ENCODE measurements at places on chromosomes 13 and 19.

GRCh38 chr13:39321574-39321973 lies 281.4 kb downstream of the LHFPL6 start:
- peak; percentile 42 for DNase-seq

DNA sequence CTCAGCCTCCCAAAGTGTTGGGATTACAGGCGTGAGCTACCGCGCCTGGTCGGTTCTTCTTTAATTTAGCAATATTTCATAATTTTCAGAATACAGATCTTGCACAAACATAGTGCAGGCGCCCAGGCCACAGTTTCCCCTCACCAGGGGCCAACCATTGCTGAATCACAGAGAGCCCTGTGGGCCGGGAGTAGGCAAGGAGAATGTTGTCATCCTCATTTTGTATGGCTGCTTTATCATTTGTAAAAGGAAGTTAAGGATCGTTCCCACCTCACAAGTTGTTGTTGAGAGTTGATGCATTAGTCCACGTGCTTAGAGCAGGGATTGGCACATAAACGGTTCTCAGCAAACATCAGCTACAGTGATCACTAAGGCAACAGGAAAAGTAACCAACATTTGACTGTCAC lies 30.2 kb downstream of the MEIS3 start:
- no peak for DNase-seq

DNA sequence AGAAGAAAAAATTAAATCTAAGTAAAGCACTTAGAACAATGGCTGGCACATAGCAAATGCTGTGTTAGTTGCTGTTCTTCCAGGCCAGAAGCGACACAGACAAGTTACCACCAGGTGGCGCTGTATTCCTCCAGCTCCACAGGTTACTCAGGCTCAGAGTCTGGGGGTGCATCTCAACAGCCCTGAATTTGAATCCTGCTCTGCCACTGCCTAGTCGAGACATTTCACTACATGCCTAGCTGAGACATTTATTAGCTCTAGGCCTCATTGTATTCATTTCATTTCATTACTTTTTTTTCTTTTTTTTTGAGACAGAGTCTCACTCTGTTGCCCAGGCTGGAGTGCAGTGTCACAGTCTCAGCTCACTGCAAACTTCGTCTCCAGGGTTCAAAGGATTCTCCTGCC lies 16.4 kb upstream of the CYP2B6 start:
- DNase-seq = peak; percentile 84

- DNase-seq = no peak
Observed at GRCh38 chr19:55340784-55341147, 1.1 kb downstream of the KMT5C start.

- DNase-seq = no peak
Observed at GRCh38 chr13:48681905-48682304, 28.2 kb downstream of the CYSLTR2 start.

- DNase-seq = no peak
Observed at GRCh38 chr19:1101337-1101698, 2.5 kb upstream of the GPX4 start.

GRCh38 chr19:2477732-2478191 lies 1.8 kb downstream of the GADD45B start:
- no peak for DNase-seq

GRCh38 chr13:67292886-67293285 lies 62.8 kb upstream of the PCDH9 start:
- no peak for DNase-seq

DNA sequence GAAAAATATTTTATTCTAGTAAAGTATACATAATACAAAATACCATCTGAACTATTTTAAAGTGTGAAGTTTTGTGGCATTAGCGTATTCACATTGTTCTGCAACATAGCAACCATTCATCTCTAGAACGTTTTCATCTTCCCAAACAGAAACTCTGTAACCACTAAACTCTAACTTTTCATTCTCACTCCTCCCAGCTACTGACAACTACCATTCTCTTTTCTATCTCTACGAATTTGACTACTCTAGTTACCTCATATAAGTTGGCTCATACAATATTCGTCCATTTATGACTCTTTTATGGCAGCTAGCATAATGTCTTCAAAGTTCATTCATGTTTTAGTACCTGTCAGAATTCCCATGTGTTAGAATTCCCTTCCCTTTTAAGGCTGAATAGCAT lies 150.5 kb upstream of the MIR17HG start:
- DNase-seq = no peak

- DNase-seq = no peak
Observed at GRCh38 chr13:47121092-47121763, 224.4 kb upstream of the HTR2A start.

DNA sequence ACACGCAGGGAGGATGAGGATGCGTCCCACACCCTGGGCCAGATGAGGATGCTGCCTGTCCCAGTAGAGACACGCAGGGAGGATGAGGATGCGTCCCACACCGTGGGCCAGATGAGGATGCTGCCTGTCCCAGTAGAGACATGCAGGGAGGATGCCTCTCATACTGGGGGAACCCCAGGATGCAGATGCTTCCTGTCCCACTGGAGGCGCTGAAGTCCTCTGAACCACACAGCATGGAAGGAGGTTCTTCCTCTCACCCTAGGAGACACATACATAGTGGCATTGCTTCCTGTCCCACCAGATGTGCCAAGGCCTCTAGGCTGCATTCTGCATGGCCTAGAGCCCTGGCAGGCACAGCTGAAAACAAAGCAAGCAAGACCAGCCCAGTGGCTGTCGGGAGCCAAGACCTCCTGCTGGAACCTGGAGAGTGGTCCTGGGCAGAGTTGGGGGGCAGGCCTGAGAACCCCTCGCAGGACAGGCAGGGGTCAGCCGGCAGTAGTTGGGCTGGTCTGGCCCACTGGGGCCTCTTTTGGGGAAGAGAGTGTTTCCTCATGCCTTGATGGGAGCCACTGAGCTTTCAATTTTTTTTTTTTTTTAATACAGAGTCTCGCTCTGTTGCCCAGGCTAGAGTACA lies 4.3 kb downstream of the HPN start:
- DNase-seq = peak; percentile 78

DNA sequence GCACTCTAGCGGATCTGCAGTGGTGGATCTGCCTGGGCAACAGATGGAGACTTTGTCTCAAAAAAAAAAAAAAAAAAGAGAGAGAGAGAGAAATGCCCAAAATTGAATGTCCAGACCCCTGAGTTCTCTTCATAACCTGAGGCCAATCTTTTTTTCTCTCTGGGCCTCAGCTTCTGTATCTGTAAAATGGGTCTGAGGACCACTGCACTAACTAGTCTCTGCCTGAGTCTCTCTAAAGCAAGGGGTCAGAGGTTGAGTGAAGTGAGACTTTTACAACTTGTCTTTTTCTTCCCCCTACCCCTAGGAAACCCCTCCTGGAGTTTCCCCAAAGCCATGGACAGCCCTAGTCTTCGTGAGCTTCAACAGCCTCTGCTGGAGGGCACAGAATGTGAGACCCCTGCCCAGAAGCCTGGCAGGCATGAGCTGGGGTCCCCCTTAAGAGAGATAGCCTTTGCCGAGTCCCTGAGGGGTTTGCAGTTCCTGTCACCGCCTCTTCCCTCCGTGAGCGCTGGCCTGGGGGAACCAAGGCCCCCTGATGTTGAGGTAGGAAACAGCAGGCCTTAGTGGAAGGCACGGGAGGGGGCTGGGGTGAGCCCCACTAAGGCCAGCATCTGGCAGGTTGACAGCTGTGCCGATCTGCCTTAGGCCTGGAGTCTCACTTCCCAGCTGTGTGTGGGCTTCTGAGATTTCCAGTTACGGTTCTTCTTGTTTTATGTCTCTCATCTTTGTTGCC lies 1.8 kb downstream of the TMEM91 start:
- no peak for DNase-seq

GRCh38 chr19:55254625-55254977 lies 4.2 kb downstream of the PPP6R1 start:
- DNase-seq = no peak

DNA sequence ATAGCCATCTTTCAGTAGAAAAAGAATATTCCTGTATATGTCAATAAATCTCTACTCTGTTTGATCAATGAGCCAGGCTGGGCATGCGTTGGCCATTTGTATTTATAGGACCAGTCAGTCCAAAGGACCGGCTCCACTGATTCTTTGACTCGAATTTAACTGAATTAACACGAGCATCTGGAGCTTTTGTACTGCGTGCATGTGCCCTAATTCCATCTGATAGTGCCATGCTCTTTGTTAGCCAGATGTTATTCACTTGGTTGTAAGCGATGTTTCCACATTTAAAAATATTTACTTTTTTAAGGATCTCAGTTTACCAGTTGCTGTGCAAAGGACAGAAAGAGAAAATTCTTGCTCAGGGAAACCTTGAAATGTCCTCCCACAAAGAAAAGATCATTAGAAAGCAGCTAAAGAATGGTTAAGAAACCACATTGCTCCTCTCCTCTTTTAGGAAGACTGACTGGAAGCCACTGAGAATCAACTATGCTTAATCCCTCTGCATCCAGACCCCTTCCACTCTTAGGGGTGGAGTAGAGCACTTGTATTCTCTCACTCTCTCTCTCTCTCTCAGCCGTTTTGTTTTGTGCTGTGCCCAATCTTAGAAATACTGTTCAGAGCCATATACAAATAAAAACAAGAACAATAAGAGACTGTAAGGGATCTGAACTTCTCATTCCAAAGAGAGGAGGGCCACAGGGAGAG lies 165.8 kb downstream of the DCLK1 start:
- no peak for DNase-seq

GRCh38 chr13:112345826-112346172 lies 30.4 kb upstream of the SPACA7 start:
- DNase-seq = no peak

DNA sequence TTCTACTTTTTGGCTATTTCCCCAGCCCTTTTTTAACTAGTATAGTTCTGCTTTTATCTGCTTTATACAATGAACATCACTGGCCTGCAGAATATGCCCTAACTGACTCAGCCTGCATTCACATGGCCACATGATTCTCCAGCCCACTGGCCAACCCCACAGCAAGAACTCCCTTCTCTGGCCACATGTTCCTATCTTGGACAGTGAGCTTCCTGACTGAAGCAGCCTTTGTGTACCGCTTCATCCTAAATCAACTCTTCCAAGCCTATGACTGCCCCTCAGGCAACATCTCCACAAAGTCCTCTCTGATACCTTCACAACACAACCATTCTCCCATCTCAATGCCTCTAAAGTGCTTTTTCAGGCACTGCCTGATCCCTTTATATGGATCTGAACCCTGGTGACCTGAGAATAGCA lies 214.1 kb downstream of the COL4A1 start:
- peak; percentile 30 for DNase-seq

DNA sequence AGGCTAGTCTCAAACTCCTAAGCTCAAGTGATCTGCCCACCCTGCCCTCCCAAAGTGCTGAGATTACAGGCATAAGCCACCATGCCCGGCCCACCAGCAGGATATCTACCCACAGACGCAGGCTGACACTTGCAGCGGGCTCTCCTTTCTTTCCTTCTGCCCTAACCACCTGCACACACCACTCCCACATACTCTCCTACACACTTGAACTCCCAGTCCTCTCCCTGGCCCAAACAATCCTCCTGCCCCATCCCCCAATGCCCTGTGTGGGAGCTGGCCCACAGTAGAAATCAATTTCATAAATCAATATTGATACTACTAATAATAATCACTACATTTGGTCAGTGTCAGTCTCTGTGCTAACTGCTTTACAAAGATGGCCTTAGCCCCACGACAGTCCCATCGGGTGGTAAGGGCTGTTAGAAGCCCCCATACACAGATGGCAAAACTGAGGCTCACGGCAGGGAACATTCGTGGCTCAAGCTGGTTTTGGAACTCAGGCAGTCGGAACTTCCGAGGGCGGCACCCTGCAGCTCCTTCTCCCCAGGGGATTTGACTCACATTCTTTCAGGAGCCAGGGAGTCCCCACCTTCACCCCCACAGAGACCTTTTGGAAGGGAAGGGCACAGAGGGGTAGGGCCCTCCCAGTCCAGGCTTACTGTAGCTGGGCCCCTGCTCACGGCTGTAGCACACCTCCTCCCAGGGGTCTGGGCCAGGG lies 3.4 kb upstream of the DPF1 start:
- DNase-seq = no peak

Measured in AG20443 (cell line).